ENCODE measurements at places on chromosomes 6 and 20. TPM values are rescaled to one million over a fixed set of nuclear protein-coding genes. Genes with fewer than 3 reads are reported as not detected.

Gene C20orf173
- not detected for total RNA-seq

Gene MUC21
- total RNA-seq: 0.12 TPM

Gene TRERF1
- total RNA-seq: 3.8 TPM

Gene FOXF2
- total RNA-seq: 68.1 TPM

Gene FNDC1
- total RNA-seq: 0.89 TPM

Gene SLC44A4
- total RNA-seq: 795 TPM

Gene SENP6
- 84.4 TPM for total RNA-seq

Gene RNF8
- 11.4 TPM for total RNA-seq

Gene ULBP1
- not detected for total RNA-seq

Gene LBP
- not detected for total RNA-seq

Gene NDRG3
- 50.9 TPM for total RNA-seq

Gene CST4
- not detected for total RNA-seq

Gene LAMP5
- total RNA-seq: 0.51 TPM

Gene KIF25
- total RNA-seq: 0.41 TPM

- DNase-seq: no peak
These were observed 79.9 kb downstream of the L3MBTL3 start for GRCh38 chr6:130098317-130098716.

GRCh38 chr6:10272591-10272990 lies 142.3 kb downstream of the TFAP2A start:
- DNase-seq: no peak

DNA sequence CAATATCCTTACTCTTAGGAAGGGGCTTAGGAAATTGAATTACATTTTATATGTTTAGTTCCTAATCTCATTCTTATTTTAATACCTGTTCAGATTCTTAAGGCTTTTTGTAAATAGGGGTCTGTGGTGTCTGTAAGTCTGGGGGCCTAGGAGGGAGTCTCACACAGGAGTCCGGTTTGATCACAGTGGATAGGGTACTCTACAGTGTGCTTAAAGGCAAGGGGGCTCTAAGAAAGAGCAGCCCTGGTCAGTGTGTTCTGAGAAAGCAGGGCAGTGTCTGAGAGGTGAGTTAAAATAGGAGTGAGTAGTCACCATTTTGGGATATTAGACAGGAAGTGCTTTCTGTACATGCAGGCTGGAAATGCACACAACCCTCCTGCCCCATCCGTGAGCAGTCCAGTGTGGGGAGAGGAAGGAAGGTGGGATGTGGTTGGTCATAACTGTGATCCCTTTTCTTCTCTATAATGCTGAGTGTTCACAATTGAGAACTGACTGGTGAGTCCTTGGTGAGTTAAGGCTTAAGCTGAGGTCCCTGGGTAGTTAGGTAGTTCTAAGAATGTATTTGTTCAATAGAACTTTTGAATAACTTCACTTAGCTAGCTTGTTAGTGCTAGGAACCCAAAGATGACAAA lies 50.0 kb downstream of the CDKAL1 start:
- DNase-seq: no peak

DNA sequence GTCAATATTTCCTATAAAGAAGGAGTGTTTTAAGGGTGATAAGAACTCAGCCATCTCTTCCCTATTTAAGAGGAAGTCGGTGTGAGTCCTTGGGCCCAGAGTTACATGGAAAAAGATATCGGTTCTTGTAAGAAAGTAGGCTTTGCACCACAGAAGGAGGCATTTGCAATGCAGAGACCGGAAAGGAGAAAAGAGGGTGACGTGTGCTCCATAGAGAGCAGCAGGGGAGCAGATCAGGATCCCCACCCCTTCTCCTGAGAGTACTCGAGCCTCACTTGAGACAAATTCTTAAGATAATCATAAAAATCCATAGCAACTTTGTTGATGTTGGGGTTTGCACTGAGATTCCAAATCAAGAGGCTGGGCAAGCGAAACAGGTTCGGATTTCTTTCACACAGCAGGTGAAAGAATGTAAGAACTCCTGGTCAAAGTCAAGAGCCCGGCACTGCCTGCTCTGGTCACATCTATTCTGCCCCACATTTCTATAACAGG lies 27.8 kb downstream of the FOXA2 start:
- DNase-seq: no peak

- no peak for DNase-seq
These were observed 213.2 kb downstream of the ERMARD start for GRCh38 chr6:169964486-169965180.

GRCh38 chr20:50585678-50586077 lies 75.5 kb downstream of the PTPN1 start:
- no peak for DNase-seq

DNA sequence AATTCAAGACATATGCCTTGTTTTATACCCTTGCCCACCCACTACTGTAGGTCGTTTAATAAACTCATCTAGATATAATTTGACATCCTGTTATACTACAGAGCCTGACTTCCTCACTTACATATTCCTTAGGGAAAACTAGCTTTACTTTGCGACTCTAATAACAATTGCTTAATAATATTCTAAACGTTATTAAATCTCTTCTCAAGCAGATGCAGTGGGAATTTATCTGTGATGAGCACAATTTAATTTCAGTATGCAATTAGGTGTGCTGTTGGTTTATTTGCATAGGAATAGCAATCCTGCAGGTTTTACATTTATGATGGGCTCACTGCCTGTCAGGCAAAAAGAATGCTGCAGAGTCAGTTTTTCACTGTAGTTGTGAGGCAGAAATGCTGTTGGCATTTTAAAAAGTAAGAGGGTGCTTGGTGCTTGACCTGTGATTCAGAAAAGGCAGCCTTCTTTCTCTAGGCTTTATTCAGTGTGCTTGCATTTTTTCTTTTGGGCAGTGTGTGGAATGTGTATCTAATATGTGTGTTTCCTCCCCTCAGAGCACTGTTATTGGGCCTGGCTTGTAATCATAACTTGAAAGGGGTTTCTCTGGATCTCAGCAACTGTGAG lies 152.3 kb upstream of the SCGN start:
- DNase-seq: no peak

- DNase-seq: no peak
These were observed 10.2 kb downstream of the STX11 start for GRCh38 chr6:144160431-144161005.

- DNase-seq: no peak
These were observed 38.0 kb downstream of the HIVEP2 start for GRCh38 chr6:142906945-142907470.

DNA sequence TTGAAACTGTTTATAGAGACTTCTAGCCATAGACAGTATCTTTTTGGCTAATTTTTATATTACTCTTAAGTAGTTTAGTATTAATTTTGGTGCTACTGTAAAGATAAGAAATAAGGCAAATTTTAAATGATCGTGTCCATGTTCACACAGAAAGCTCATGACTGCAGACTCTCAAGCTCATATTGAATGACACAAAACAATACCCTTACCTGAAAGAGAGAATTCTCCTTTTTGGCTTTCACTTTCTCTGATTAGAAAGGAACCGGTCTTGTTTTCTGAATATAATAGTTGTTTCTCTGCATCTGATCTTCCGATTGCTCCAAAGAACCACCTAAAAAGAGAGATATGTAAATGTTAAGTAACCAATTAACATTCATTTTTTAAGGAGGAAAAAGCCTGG lies 57.0 kb downstream of the FRK start:
- no peak for DNase-seq

GRCh38 chr6:45445364-45445748 lies 67.6 kb upstream of the SUPT3H start:
- no peak for DNase-seq

- no peak for DNase-seq
These were observed 795.1 kb upstream of the HS3ST5 start for GRCh38 chr6:115137910-115138309.

- no peak for DNase-seq
These were observed 23.3 kb downstream of the PPARD start for GRCh38 chr6:35365594-35366203.

DNA sequence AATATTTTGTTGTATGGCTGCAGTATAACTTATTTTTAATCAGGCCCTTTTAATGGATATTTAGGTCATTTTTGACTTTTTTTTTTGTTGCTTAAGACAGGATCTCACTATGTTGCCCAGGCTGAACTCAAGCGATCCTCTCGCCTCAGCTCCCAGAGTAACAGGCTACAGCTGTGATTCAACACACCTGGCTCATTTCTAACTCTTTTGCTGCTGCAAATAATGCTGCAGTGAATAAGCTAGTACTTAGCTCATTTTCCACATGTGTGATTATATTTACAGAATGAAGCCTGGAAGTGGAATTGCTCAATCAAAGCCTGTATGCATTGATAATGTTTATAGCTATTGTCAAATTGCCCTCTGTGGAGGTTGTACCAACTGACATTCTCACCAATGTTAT lies 1.1 kb downstream of the GTSF1L start:
- no peak for DNase-seq

DNA sequence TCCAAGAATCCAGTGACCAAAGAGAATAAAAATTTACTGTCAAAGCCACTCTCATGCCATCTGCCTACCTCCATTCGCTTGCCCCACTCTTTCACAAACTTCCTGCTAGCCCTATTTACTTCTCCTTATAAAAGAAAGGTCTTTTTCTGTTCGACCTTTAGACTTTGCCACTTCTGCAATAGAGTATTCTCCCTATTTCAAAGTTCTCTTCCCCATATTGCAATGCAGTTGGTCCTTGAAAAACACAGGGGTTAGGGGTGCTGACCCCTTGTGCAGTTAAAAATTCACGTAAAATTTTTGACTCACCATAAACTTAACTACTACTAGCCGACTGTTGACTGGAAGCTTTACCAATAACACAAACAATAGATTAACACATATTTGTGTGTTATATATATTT lies 15.0 kb downstream of the CCN2 start:
- no peak for DNase-seq

DNA sequence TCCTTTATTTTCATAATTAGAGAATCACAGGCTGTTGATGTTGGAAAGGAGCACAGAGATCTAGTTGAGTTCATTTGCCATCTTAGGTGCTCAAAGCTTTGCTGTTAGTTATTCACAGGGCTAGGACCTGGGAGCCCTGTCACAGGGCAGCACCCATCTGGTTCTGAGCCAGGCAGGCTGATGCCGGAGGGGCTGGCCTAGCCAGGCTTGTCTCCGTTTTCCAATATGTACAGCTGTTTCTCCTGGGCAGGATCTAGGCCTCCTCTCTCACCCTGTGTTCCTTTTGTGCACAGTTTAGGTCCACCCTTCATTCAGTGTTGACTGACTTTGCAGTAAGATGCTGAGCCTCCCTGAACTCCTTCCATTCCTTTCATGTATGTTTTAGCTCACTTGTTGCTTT lies 33.4 kb downstream of the LRRC1 start:
- no peak for DNase-seq

DNA sequence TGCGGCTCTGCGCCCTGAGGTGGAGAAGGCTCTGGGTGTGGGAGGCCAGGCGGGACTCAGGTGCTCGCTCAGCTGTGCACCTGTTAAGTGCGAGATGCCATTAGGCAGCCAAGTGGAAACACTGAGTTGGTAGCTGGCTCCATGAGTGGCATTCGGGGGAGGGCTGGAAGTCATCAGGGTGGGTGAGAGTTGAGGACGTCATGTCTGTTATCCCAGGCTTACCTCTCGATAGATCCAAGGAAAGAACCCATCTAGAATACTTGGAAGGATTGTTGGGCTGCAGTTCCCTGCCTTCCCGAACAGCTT lies 41.3 kb downstream of the TAF8 start:
- no peak for DNase-seq

- DNase-seq: no peak
These were observed 123.3 kb downstream of the INSM1 start for GRCh38 chr20:20491110-20491783.

GRCh38 chr20:50368386-50368785 lies 141.8 kb upstream of the PTPN1 start:
- DNase-seq: no peak

Data from mucosa of descending colon (tissue), 3 donors.